ENCODE measurements at places on chromosomes 7 and 10.

GRCh38 chr7:84675633-84676034, 481.0 kb upstream of the SEMA3A start:
- peak; percentile 5 for DNase-seq

DNA sequence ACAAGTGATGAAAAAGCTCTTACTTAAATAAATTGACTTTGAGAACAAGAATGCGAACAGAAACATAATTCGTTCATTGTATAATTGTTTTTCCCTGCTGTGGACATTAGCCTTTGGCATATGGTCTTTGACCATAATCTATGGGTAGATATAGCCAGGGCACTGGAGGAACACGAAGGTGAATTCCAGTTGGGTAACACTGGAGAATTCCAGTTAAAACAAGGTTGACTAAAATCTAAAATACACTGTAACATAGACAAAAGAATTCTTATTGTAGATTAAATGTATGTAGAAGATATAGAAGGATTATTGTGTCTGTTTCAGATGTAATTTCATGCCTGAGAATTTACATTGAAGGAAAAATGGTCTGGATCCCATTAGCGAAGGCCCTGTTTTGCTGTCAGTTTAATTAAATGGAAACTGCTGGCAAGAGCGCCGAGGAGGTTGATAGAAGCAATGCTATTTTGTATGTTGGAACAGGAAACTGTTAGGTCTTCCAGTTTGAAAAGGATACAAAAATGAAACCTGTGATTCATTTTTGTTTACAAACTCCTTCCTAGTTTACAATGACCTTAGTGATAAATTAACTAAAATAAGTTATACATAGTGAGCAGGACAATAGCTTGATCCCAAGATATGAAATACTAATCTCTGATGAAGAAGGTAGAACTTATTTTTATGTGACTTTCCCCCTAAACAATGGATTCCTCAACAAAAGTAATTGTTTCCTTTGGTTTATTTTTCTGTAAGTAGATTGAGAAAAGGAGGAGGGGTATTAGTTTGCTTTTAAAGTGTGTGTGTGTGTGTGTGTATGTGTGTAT, 68.9 kb downstream of the ARID5B start:
- DNase-seq, result no peak

- DNase-seq, result no peak
Measured at GRCh38 chr7:32275216-32276009, 205.2 kb upstream of the PDE1C start.

DNA sequence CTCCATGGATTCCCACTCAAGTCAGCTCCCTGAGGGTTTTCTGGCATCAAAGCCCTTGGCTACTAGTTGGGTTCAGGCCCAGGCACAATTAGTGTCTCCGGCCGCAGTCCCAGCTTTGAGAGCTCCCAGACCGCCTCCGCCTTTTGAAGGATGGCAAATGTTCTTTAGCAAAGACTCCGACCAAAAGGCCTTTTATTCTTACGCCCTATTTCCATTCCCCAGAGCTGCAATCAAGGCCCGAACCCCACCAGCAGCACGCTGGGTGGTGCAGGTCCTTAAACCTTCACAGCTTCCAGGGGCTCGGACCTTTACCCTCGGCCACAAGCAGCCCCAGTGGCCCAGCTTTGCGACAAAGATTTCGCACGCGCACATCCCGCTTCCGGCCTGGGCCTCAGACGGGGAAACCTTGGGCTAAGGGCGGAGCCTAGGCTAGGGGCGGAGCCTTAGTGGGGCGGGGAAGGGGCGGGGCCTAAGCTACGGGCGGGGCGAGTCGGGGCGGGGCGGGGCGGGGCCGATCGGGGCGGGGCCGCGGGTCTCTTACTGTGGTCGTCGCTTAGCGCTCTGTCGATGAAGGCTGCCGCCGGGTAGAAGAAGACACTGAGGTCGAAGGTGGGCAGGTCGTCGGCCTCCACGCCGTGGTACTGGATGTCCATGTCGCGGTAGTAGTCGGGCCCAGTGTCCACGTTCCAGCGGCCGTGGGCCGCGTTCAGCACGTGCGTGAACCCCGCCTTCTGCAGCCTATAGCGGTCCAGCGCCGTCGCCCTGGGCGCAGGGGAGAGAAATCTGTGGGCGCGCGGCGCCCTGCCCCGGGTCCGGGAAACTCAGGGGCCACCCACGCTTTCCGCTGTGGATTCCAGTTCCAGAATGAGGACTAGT, 68.0 kb upstream of the SAMD8 start:
- no peak for DNase-seq

DNA sequence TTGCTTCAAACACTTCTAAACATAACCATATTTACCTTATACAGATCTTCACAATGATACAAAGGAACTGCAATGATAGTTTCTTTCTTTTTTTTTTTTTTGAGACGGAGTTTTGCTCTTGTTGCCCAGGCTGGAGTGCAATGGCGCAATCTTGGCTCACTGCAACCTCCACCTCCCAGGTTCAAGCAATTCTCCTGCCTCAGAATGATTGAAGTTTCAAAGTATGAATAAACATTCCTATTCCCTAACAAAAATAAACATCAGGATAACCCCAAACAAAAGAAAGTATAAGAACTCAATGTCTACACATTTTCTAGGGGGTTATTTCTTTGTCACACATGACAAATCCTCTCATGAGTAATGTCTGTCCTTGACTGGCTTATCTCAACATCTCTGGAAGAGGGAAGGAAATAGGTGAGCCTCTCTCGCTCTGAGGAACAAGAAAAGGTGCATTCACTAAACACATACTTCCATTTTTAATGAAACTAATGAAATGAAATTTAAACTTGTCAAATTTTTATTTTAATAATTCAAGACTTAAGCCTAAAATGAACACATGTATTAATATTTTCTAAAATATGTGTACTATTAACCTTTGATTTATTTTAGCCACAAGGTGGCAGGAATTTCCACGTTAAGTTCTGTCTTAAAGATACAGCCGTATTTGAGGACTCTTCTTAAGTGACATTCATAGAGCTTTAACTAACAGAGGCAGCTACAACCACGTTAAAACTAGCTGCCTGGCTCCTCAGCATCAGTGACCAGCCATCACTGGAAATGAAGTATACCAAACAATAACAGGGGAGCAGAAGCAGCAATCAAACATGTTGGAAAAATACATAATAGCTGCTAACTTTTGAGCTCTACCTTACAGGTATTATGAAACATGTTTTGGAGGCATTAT, 58.3 kb downstream of the MALSU1 start:
- peak; percentile 22 for DNase-seq

DNA sequence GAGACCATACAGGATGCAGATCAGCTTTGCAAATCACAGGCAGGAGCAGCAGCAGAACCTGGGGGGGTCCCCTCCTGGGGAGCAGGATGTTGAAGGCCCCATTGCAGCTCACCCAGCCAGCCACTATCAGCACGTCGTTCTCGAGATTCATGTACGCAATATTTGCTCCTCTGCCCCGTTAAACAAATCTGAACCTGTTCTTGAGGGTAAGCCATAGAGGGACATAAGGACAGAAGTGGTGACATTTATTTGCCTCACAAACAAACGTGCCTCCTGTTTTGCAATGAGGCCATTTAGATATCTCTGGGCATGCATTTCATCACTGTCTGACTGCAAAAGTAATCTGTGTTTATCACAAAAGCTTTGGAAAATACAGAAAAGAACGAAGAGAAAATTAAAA, 87.3 kb upstream of the BAIAP2L1 start:
- no peak for DNase-seq

DNA sequence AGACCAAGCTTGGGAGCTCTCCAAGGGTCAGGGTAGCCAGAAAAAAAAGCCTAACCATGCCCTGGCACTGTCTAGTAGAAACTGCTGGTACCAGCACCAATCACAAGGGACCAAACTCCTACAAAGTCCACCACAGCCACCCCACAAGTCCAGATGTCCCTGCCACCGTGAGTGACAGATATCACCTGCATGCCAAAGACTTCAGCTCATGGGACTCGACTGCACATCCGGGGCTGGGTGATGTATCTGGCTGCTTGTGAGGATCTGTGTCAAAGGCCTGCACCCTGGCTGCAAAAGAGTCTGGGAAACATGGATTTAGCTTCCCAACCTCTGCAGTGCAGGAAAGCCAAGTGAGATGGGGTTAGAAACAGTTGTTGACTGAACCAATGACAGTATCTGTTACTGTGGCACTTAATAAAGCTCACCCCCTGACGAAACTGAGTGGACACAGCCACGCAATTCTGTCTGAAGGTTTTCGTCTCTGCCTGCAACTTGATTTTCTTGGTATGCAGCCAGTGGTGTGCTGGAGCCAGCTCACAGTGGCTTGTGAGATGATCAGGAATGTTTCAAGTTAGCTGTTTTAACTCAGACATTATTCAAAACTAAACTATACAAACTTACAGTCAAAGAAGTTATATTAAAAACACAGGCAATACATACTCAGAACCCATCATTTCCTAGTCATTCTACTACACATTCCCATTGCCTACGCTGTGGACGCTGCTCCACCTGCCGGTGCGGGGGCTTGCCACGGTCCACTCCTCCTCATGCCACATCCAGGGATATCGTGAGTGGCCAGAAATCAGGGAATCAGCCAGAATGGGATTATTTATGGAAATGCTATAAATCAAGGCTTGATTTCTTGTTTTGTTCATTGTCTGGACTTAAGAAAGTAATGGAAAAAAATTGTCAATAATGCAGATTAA, 9.2 kb downstream of the ZNF488 start:
- DNase-seq, result no peak

- no peak for DNase-seq
Measured at GRCh38 chr10:100810835-100811116, 65.4 kb downstream of the PAX2 start.

DNA sequence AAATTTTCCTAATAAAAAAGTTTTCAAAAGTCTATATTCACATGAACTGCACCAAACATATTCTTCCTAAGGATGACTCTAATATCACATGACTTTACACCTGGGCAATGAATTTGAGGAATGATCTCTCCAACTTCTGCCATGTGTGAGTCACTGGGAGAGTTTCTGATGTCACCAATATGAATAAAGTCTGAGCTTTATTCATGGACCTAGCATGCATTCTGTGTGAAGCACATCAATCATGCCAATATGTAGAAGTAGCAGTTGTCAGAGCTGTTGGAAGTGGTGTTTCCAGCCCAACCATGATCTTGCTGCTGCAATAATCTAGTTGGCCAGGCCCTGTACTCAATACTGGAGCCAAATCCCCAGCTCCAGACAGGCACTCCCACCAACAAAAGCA, 91.7 kb upstream of the IFRD1 start:
- DNase-seq, result no peak

DNA sequence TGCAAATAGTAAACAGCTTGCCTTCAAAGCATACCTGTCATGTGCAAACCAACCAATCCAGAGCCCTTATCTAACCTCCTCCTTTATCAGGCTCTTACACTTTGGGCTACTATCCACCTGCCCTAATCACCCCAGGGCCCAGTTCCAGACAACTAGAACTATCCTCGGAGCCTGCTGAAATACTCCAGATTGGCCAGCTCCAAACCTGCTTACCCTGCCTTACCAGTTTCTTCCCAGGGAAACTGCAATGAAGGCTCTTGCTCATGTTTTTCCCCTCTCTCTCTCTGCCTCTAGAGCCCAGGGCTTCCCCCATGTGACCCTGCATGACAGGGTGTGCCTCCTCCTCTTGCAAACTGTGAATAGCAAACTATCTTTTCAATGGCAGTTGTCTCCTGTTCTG, 81.4 kb upstream of the CAPZA2 start:
- no peak for DNase-seq

- DNase-seq, result no peak
Measured at GRCh38 chr10:5070648-5071410, 23.4 kb upstream of the AKR1C3 start.

DNA sequence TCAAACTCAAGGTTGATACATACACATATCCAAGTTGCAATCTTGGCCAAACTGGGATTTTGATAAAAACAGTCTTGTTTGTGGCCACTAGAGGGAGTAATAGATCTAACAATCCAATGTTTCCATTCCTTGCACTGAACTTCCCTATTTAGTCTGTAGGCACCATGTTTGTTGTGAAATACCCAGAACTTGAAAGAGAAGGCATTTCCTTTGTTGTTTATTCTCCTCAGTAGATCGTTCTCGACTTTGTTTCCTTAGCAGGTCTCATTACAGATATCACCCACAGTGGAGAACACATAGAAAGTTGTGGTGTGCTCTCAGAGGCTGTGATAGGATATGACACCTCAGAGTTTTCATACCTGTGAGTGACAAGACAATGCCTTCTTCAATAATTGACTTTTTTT, 70.3 kb upstream of the MXI1 start:
- DNase-seq, result peak; percentile 71

- DNase-seq, result no peak
Measured at GRCh38 chr7:77399816-77400215, 16.3 kb downstream of the GSAP start.

DNA sequence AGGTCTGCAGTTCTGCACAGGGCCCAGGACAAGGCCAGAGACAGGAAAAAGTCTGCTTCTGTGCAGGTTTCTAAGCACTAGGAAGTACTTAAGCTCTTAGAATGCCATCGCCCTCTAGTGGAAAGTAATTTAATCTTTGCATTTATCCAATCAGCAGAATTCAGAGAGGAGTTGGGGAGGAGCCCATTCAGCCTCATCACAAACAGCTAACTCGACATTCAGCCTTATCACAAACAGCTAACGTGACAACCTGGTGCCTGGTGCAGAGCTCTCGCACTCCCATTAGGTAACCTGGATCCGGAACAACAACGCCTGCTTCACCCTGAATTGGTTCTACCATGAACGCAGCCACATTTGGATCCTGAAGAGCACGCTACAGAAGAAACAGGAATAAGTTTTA, 15.2 kb downstream of the OAT start:
- peak; percentile 78 for DNase-seq

- no peak for DNase-seq
Measured at GRCh38 chr7:36653663-36654355, 70.5 kb downstream of the AOAH start.

GRCh38 chr10:26571655-26572054, 125.8 kb upstream of the PDSS1 start:
- DNase-seq, result no peak

DNA sequence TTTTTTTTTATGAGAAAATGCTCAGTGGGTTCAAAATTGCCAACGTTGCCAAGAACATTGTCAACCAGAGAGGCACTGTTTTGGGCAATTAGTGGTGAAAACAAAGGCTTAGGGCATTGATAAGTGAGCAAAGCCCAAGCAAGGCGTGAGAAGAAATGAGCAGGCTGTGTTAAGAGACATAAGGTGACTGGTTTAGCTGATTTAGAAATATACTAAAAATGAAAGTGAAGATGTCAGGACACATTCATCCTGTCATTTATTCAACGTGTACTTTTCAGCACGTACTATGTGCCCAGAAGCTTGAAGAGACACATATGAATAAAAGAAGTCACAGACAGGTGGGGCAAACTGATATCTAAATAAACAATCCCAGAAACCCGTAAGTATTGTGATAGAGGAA, 31.8 kb downstream of the AOAH start:
- DNase-seq, result no peak

GRCh38 chr7:48416327-48416908, 245.2 kb downstream of the ABCA13 start:
- no peak for DNase-seq

DNA sequence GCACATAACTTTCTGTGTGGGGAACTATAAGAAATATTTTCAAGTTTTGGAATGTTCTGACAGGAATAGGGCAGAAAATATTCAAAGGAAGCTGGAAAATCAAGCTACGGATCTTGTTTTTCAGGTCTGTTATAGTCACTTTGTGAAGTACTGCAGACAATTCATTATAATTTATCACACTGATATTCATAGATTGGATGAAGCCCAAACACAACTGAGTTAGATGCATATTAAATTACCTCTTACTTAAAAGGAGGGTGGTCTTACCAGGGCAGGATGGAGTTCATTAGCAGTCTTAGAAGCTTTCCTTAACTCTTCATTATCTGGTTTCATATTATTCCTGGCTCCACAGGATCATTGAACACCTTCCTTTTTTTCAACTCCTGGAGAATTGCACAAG, 242.3 kb downstream of the DYNC1I1 start:
- DNase-seq, result no peak

- no peak for DNase-seq
Measured at GRCh38 chr10:97445357-97445721, 467 bp downstream of the EXOSC1 start.

All from HEK293T (cell line).